ENCODE measurements at places on chromosomes 7 and 10.
A peak's percentile ranks its signal among the peaks of the same experiment; 100 is the strongest.

GRCh38 chr10:54880996-54881395, 80.0 kb upstream of the PCDH15 start:
- DNase-seq, result no peak

- no peak for DNase-seq
Observed at GRCh38 chr7:5679048-5679812, 102.2 kb downstream of the RNF216 start.

- peak; percentile 39 for DNase-seq
Observed at GRCh38 chr7:24601600-24601999, 28.3 kb downstream of the PALS2 start.

DNA sequence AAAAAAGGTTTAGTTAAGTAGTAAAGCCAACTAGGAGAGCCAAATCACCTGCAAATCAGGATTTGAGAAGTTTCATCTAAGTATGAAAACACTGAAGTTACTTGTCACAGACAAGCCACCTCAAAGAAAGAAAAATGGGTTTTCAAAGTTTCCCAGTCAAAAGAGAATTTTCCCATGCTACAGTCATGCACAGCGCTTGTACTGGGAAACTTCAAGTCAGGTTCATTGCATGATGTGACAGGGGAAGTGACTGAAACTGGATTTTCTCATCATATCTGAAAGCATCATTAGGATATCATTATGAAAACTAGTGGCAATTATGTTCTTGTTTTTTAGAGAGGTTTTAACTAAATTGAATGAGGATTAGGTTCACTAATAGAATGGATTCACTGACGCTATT, 167.0 kb downstream of the SGMS1 start:
- DNase-seq, result no peak

DNA sequence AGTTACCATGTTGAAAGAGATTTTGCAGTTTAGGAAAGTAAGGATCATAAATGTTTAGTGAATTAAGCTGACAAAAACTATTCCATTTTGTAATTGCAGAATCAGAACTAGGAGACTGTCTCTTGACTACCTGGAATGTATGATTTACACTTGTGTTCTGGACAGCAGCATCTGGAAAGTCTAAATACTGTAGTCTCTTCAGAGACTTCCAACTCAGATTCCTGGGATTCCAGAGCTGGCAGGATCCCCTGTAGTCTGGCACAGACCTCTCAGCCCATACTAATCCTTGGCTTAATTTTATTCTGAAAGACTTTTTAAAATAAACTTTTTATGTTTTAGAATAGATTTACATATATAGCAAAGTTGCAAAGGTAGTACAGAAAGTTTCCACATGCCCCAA, 452.7 kb downstream of the DPP6 start:
- DNase-seq, result no peak
